ENCODE measurements at places on chromosomes 1 and 21.
A peak's percentile ranks its signal among the peaks of the same experiment; 100 is the strongest.

GRCh38 chr1:33110477-33110876, 29.5 kb downstream of the AZIN2 start:
- DNase-seq, result no peak

GRCh38 chr21:33212159-33212851, 17.4 kb upstream of the IFNAR2 start:
- DNase-seq, result no peak

GRCh38 chr1:44336668-44337067, 18.4 kb downstream of the ERI3 start:
- no peak for DNase-seq

GRCh38 chr1:211654838-211655787, 20.3 kb downstream of the NEK2 start:
- peak; percentile 82 for DNase-seq

- DNase-seq, result no peak
Measured at GRCh38 chr1:70790232-70790923, 257.2 kb downstream of the PTGER3 start.

GRCh38 chr21:43767984-43768867, 7.9 kb downstream of the CSTB start:
- DNase-seq, result no peak

- no peak for DNase-seq
Measured at GRCh38 chr21:45894450-45894825, 87.1 kb upstream of the COL6A1 start.

DNA sequence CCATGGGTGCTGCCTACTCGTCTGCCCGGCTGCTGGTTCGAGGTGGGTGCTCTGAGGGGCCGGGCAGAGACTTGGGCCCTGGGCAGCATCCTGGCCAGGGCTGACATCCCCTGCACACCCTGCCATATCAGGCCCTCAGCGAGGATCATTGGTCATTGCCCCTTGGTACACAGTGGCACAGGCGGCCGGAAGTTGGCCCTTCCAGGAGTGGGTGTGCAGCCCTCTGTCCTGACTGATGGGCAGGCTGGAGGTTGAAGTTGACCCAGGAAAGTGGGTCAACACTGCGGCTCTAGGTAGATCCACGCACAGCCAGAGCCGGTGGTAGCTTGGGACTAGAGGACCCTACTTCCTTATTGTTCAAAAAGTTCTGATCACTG, 72.9 kb downstream of the TRIM11 start:
- no peak for DNase-seq

GRCh38 chr1:115222616-115223402, 115.2 kb downstream of the NGF start:
- DNase-seq, result no peak

DNA sequence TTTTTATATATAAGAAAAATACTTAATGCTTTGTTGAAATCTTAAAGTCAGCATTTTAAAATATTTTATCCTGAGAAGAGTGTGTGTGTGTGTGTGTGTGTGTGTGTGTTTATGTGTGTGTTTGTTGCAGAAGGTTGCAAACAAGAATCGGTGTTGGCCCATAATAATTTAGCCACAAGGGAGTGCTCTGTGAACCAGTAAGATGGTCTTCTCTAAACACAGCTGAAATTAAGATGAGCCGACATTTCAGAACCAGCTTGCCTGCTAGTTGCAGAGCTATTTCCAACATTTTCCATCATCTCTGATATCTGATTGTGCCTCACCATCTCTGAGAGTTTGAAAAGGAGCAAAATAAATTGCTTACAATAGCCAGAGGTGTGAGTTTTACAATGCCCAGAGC, 158.8 kb upstream of the SGIP1 start:
- DNase-seq, result no peak

DNA sequence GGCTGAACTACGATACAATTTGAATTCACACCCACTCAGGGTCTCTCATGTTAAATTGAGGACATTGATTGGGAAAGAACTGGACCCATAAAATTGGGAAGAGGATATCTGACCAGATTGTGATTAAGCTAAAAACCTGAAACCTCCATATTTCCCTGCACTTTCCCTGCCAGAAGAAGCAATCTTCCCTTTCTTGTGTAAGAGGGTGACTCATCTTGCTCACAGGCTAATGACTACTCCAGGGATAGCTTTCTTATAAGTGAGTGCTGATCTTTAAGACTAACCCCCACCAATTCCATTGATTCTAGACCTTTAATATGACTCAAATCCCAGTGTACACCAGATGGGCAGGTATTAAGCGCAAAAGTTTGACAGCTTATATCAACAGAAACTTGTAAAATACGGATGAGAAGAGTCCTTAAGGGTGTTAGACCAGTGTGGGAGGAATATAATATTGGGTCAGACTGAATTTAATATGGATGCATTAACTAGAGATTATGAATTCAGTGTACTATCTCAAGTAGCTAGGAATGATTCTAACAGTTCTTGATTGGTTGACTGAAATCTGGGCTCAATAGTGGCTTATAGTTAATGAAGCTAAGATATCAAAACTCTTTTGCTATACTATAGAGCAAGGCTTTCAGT, 12.1 kb upstream of the SGIP1 start:
- DNase-seq, result no peak

DNA sequence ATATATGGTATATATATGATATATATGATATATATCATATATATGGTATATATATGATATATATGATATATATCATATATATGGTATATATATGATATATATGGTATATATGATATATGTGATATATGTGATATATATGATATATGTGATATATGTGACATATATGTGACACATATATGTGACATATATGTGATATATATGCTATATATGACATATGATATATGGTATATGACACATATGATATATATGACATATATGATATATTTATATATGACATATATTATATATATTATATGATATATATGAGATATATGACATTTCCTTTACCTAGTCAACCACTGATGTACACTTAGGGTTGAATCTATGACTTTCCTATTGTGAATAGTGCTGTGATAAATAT, 36.1 kb upstream of the EEIG2 start:
- no peak for DNase-seq

- no peak for DNase-seq
Measured at GRCh38 chr1:34272152-34272551, 95.4 kb downstream of the C1orf94 start.

GRCh38 chr1:33168556-33169289, 13.1 kb downstream of the TRIM62 start:
- no peak for DNase-seq

GRCh38 chr1:42831273-42831672, 14.1 kb upstream of the SVBP start:
- DNase-seq, result no peak

- DNase-seq, result no peak
Measured at GRCh38 chr1:54464477-54465146, 58.4 kb upstream of the SSBP3 start.

- no peak for DNase-seq
Measured at GRCh38 chr1:229224308-229224707, 46.6 kb upstream of the RAB4A start.

- no peak for DNase-seq
Measured at GRCh38 chr1:166682588-166682987, 156.7 kb upstream of the POGK start.

- no peak for DNase-seq
Measured at GRCh38 chr1:37862330-37862729, 2.9 kb upstream of the MTF1 start.

DNA sequence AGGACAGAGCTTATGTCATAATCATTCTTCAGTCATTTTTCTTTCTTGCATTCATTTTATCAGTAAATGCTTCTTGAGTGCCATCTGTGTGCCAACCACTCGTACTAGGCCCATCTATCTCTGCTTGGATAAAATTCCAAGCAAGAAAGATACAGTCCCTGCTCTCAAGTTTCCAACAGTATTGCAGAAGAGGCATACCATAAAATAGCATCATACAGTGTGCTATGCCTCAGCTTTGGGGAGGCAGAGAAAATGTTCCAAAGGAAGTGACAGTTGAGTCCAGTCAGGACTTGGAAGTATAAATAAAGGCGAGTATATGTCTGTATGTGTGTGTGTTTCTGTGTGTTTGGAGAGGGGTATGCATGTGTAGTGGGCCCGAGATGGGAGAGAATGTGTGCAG, 113.4 kb upstream of the HOOK1 start:
- DNase-seq, result no peak

GRCh38 chr21:17828223-17828622, 9.1 kb upstream of the C21orf91 start:
- DNase-seq, result no peak

- DNase-seq, result no peak
Measured at GRCh38 chr1:176826265-176826664, 338.2 kb downstream of the ASTN1 start.

- DNase-seq, result no peak
Measured at GRCh38 chr1:76496871-76497270, 370.4 kb upstream of the ST6GALNAC5 start.

DNA sequence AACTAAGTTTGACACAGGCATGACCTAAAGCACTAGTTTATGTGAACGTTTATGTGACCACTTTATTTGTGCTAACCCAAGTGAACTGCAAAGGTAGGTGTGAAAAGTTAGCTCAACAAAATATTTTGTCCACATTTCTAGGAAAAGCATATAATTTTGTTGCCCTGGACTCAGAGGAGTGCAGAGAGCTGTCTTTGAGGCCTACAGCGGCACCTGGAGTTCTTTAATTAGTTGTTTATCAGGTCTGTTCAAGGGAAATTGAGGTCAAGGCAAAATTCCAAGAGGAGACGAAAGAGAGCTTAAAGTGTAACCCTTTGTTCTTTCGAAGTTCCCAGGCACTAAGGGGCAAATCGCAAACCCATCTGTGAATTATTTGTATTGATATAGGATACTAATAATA, 1.3 kb downstream of the GIPC2 start:
- DNase-seq, result no peak

- no peak for DNase-seq
Measured at GRCh38 chr21:39048064-39048463, 135.2 kb downstream of the PSMG1 start.

DNA sequence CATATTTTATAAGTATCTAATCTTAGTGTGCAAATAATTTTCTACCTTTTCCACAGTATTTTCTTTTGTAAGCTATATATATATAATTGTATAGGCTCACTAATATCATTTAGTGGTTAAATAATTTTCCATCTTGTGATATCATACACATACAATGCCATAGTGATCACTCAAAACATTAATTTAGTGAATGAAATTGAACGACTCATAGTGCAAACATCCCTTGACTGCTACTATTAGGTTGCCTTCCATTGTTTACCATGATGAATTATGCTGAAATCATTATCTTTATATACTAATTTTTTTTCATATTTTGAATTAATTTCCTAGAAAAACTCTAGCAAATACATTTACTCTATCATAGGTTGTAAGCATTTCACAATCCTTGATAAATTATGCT, 127.1 kb downstream of the PCNX2 start:
- no peak for DNase-seq

- no peak for DNase-seq
Measured at GRCh38 chr1:60745484-60745883, 336.9 kb upstream of the NFIA start.

DNA sequence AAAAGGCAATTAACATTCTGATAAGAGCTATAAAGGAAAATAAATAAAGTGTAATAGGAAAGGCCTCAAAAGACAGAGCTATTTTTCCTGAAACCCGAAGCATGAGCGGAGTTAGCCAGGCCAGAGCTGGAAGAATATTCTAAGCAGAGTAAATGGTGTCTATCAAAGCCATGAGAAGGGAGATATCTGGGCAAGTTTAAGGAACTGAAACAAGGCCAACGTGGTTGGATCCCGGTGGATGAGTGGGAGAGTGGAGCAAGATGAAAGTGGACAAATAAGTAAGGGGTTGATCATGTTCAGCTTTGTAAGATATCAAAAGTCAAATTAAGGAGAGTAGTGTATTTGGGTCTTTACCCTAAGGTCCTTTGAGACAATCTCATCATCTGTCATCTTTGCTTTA, 234.0 kb downstream of the TM2D1 start:
- DNase-seq, result no peak

DNA sequence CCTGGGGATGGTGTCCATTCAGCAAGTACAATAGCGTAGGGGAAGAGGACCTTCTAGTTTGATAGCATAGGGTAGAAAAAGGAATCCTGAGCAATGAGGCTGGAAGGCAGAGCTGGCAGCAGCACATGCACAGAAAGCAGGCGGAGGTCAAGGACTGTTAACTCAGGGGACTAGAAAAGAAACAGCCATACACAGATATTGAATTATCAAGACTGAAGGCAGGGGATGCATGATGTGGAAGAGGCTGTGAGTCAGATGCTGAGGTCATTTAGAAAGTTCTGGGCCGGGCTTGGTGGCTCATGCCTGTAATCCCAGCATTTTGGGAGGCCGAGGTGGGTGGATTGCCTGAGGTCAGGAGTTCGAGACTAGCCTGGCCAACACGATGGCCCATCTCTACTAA, 65.6 kb downstream of the OPTC start:
- DNase-seq, result no peak

DNA sequence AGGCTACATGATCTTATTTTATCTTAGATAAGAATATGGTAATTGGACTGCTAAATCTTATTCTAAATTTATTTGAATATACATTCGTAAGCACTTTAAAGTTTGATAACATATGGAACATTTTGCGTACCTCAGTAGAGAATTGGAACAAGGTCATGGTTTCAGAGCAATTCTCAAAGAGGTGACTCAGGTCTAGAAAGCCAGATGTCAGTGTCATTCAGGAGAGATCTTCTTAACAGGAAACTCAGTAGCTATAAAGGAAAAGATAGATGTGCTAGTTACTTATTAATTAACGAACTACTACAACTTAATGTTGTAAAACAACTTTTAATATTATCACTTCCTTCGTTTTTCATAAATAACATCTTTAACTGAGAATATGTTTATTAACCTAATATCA, 142.5 kb downstream of the USP25 start:
- DNase-seq, result no peak

- DNase-seq, result peak; percentile 98
Measured at GRCh38 chr1:159077120-159077961, 775 bp upstream of the AIM2 start.

DNA sequence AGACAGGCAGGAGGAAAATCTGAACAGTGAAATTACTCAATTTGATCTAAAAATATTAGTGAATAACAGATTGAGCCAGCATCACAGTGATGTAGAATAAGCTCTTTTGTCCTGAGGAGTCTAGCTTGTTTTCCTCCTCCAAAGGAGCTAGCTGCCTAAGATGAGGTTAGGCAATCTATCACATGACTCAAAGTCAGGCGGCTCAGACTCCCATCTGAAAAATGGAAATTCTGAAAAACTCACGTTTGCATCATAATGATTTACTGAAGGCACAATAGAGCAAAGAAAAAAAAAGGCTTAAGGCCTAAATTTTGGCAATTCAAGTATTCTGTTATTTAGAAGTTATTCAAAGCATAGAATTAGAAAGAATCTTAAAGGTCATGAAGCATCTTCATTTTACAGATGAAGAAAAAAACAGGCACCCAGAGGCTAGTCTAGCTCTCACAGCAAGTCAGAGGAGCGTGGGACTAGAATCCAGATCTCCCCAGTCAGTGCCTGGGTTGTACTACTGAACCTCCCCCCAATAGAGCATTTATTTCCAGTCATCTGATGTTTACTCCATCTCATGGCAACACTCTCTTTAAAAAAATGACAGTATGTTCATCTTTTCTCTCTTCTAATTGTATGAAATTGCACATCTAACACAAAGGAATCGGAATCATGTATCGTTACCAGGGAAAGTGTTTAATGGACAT, 62.5 kb upstream of the ATF3 start:
- DNase-seq, result no peak

GRCh38 chr1:205317311-205317917, 4.1 kb downstream of the NUAK2 start:
- no peak for DNase-seq
